NCI-H226 (cell line): ENCODE measurements at places on chromosomes 5 and 9.

DNA sequence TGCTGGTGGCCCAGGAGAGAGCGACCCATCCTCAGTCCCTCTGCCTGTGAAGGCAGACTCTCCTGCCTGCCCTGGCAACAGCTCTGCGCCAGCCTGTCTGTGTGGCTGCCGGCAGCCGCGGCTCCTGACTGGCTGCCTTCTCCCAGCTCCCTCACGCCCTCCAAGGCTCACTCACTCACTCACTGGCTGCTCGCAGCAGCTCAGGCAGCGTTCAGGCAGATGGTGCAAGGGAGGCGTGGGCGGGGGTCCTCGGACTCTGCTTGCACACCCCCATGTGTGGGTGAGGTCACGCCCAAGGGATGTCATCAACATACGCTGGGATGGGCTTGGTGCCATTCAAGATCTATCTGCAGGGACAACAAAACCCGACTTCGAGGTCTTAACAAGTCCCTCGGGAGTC, 66.7 kb downstream of the DAB2IP start:
- no peak for DNase-seq

DNA sequence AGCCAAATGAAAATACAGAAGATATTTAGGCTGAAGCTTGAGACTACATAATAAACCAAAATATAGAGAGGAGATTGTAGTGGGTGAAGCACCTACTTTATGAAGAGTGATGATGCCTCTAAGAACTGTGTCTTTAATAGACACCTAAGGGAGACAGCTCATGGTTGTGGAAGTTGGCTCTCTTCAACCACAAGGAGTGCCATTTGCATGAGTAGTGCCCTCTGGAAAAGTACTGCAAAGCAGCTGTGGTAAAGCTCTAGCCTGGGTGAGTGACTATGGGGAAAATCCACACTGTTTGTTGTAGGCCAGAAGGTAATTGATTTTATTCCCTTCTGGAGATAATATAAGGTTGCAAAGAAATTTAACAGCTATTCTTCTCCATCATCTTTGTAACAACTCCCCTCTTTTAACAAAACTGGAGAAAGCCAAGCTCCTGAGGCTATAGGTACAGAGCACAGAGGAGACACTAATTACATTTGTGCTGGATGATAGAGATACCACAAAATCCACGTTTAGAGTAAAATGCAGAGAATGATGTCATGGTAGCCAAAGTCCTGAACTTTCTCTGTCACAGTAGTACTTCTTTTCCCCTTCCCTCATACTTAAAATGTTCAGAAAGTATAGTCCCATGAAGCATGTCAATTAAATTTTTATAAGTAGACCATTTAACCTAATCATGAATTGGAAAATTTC, 122.8 kb downstream of the STARD4 start:
- DNase-seq = peak; percentile 91

- no peak for DNase-seq
Observed at GRCh38 chr9:108956022-108956630, 21.9 kb downstream of the ABITRAM start.

GRCh38 chr9:134175808-134176598, 11.6 kb upstream of the RNU6ATAC start:
- no peak for DNase-seq

GRCh38 chr9:72769546-72769945, 183.3 kb downstream of the ALDH1A1 start:
- DNase-seq = no peak

DNA sequence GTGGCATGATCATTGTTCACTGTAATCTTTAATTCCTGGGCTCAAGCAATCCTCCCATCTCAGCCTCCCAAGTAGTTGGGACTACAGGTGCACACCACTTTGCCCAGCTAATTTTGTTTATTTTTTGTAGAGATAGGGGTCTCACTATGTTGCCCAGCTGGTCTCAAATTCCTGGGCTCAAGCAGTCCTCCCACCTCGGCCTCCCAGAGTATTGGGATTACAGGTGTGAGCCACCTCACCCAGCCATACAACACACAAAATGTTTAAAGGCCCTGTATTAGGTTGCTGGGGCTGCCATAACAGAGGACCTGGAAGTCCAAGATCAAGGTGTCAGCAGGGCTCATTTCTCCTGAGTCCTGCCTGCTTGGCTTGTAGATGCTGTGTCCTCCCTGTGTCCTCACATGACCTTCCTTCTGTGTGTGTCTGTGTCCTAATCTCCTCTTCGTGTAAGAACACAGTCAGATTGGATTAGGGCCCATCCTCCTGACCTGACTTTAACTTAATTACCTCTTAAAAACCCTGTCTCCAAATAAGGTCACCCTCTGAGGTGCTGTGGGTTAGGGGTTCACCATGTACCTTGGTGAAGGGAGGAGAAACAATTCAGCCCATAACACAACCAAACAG, 5.4 kb downstream of the UBE2QL1 start:
- DNase-seq = no peak

GRCh38 chr5:83703059-83703458, 17.6 kb downstream of the HAPLN1 start:
- DNase-seq = no peak

GRCh38 chr5:53607886-53608285, 47.4 kb downstream of the NDUFS4 start:
- no peak for DNase-seq

DNA sequence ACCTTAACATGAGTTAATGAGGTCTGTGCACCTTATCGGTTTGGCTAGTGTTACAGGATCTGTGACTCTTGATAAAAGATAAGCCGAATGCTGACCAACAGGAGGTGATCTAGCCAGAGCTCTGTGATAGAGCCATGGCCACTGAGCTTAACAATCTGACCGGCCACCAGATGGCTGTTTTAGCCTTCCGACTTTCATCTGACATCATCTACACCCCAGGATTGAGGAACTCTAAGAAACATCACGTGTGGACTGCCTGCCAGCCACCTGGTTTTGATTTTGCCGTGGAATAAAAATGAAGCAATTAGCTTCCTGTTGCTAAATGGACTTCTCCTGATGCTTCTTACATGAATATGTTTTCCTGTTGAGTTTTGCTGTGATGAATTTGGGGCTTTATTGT, 281.3 kb downstream of the CEMIP2 start:
- no peak for DNase-seq

DNA sequence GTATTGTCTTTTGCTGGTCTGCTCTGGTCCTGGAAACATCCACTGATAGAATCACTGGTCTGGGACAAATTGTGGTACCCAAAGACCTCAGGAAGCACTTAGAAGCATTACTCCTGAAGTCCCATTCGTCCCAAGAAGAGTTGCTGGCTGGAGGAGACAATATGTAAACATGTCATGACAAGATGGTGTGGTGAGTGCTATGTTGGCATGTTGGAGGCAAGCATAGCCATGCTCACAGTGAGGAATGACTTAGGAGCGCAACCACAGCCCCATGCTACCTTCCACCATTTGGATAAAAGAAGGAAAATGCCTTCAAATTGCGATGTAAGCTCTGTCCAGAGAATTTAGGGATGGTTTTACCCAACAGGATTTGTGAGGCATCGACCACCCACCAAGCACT, 115.8 kb upstream of the STC2 start:
- DNase-seq = no peak

GRCh38 chr5:75952291-75952690, 130.9 kb upstream of the SV2C start:
- no peak for DNase-seq

- no peak for DNase-seq
Observed at GRCh38 chr9:33435821-33436277, 11.5 kb downstream of the AQP3 start.

- no peak for DNase-seq
Observed at GRCh38 chr9:95090023-95090791, 227.3 kb downstream of the FANCC start.
